A673 (cell line): ENCODE measurements at places on chromosomes 1 and 21.

DNA sequence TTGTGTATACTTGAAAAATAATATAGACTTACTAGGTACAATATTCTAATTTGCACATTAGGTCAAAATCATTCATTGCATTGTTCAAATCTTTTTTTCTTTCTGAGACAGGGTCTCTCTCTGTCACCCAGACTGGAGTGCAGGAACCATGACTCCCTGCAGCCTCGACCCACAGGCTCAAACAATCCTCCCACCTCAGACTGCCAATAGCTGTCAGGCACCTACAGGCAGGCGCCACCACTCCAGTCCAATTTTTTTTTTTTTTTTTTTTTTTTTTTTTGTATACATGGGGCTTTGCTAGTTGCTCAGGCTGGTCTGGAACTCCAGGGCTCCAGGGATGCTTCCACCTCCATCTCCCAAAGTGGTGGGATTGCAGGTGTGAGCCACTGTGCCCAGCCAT lies 656.9 kb downstream of the KCNT2 start:
- H3K27ac ChIP-seq, result no peak overlapping the region
- no peak overlapping the region for H3K4me3 ChIP-seq
- no peaks in the 10 kb centered on the region for H3K27me3 ChIP-seq
- no peaks in the 10 kb centered on the region for H3K36me3 ChIP-seq
- H3K4me1 ChIP-seq, result no peaks in the 10 kb centered on the region

GRCh38 chr1:6646499-6647148 lies 22.0 kb downstream of the THAP3 start:
- H3K27me3 ChIP-seq, result no peaks in the 10 kb centered on the region
- H3K4me1 ChIP-seq, result no peaks in the 10 kb centered on the region
- H3K27ac ChIP-seq, result no peak overlapping the region
- peak; percentile 71 for DNase-seq
- H3K36me3 ChIP-seq, result peaks cover 31% of the 10 kb centered on the region

DNA sequence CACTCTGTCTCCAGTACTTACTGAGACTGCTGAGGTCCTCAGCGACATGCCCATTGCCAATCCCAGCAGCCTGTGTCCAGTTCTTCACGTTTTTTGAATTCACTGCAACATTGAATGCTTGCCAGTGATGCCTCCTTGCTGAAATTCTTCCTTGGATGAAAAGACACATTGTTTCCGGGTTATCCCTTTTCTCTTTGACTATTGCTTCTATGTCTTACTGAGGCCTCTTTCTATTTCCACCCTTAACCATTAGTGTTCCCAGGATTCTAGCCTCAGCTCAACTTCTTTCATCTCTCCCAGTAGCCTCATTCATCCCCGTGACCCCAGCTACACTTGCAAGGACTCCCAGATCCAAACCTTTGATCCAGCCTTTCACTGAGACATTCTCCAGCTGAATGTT lies 46.5 kb upstream of the KIF26B start:
- no peak overlapping the region for H3K27ac ChIP-seq
- no peak for DNase-seq
- no peak overlapping the region for H3K4me3 ChIP-seq
- H3K27me3 ChIP-seq, result no peaks in the 10 kb centered on the region
- H3K4me1 ChIP-seq, result no peaks in the 10 kb centered on the region

DNA sequence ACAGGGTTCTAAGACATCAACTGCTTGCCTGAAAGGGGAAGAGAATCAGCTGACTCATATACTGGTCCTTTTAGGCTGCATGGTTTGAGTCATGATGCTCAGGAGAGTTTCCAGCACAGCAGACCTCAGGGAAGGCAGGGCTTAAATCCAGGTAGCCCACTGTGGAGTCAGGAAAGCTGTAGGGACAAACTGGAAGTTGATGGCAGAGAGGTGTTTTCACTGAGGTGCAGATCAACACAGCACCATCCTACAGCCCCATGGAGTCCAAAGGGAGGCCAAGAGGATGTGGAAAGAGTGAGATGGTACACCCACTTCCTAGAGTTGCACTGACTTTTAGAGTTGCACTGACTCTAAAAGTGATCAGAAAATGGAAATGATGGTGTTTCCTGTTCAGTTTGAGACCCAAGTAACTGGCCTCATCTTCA lies 252.4 kb upstream of the DUSP10 start:
- H3K4me1 ChIP-seq, result no peaks in the 10 kb centered on the region
- H3K36me3 ChIP-seq, result no peaks in the 10 kb centered on the region
- H3K27me3 ChIP-seq, result no peaks in the 10 kb centered on the region
- no peak overlapping the region for H3K27ac ChIP-seq

GRCh38 chr1:163866564-163866963 lies 544.8 kb downstream of the NUF2 start:
- no peaks in the 10 kb centered on the region for H3K27me3 ChIP-seq
- no peak for DNase-seq
- no peaks in the 10 kb centered on the region for H3K36me3 ChIP-seq
- no peak overlapping the region for H3K4me3 ChIP-seq
- H3K27ac ChIP-seq, result no peak overlapping the region
- H3K4me1 ChIP-seq, result no peaks in the 10 kb centered on the region

DNA sequence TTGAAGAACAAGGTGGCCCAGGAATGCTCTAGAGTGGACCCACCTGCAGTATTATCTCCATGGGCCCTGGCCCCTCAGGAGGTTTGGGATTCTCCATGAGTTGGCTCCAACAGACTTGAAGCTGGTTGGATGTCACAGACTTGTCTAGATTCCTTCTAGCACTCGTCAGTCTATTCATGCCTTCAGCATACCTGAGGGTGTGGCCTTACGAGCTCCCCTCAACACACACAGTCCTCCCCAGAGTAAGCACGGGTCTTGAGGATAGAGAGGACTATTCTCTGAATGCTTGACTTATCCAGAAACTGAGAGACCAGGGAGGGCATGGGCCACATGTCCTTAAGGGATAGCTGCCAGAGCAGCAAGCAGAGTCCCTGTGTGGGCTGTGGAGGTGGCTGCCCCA lies 45.9 kb upstream of the COL6A1 start:
- H3K4me1 ChIP-seq, result no peaks in the 10 kb centered on the region
- DNase-seq, result no peak
- H3K4me3 ChIP-seq, result no peak overlapping the region
